ENCODE measurements at places on chromosomes 12 and 14.

GRCh38 chr14:34336501-34336900, 125.5 kb downstream of the SPTSSA start:
- DNase-seq = no peak

DNA sequence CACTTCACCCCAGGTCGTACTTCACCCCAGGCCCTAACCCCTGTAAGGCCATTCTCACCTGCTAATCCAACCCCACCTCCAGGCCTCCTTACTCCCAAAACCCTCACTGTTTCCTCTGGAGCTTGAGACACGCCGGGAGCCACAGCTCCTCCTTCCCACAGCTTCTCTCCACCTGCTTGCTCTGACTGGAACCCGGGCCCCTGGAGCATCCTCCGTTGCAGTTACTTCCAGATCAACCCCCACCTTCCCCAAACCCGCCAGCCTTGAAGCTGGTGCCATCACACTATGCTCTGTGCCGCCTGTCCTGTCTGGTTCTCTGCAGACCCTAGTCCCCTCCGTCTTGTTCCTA, 34.6 kb upstream of the PPP2R5C start:
- DNase-seq = no peak

DNA sequence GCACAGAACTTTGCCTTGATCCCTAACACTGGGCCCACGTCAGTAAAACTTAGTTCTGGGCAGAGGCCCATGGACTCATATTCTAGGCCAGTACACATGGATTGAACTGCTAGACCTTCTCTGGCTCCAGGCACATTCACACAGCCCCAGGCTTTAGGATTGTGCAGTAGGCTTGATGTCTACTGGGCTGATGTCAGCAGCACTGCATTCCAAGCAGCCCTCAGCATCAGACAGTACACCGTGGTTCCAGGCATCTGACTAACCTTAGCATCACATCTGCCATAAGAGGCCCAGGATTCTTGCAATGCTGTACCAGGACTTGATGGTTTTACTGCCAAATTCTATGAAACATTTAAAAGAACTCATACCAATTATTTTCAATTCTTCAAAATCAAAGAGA, 301.9 kb downstream of the CCER1 start:
- DNase-seq = no peak

- no peak for DNase-seq
Measured at GRCh38 chr12:52496590-52497071, 3.6 kb upstream of the KRT6A start.

DNA sequence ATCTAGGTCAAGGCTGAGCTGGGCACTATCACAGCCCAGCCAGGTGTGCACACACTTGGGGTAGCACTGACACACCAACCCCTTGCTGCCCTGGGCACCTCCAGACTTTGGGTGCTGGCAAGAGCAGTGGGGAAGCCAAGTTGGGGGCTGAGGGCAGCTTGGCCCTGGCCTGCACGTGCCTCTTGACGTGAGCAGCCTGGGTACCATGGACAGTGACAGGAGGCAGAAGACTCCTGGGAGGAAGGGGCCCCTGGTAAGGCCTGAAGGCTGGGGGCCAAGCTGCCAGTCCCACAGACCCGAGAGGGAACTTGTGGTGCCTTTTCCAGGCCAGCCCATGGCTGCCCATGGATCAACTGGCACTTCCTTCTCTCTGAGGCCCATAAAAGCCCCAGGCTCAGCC, 124.1 kb upstream of the SFSWAP start:
- no peak for DNase-seq

DNA sequence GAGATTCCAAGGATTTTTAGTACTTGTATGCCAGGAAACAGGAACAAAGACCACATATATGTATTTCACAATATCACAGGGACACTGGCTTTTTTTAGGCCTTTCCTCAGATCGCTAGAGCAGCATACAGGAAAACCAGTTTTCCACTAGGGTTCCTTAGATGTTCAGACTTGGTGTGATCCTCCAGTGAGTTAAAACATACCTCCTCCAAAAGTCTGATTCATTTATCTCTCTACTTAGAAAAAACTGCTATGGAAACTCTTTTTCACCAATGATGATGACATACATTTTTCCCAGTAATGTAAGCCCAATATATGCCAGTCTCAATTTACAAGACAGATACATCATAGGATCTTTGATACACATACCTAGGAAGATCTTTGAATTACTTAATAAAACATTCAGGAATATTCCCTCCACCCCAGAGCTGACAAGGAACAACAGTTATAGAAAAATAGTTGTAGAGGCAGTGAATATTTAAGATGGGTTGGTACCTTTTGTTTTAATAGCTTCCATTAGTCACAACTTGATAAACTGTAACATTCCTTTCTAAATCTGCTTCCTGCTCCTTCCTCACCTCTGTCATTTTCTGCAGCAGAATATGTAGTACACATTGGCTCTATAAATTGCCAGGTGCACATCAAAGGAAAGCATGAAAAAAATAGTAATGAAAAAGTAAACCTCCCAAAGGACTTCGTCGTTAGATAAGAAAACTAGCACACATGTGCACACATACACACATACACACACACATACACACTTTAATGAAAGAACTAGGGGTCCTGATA, 27.5 kb downstream of the BCAT1 start:
- no peak for DNase-seq

GRCh38 chr14:59085207-59085739, 103.2 kb upstream of the DAAM1 start:
- no peak for DNase-seq

- DNase-seq = no peak
Measured at GRCh38 chr12:114975640-114976310, 291.8 kb upstream of the TBX3 start.
